Stimulated activated CD4-positive, alpha-beta T cell treated with anti-CD3 and anti-CD28 coated beads, Interleukin-1b, Interleukin-23, amount 100 ng/mL, for 1 hour (primary cell): ENCODE measurements at places on chromosomes 5 and 9.

GRCh38 chr9:93318480-93318879, 133.0 kb upstream of the FAM120A start:
- DNase-seq, result no peak

GRCh38 chr5:93349613-93350012, 231.4 kb downstream of the NR2F1-AS1 start:
- DNase-seq, result no peak

- no peak for DNase-seq
These were observed at the start of gene AFAP1L1 for GRCh38 chr5:149271716-149272563. TSS of gene AFAP1L1 (plus strand) at chr5:149271859. CDS start at chr5:149271969, 110 bp downstream.

- no peak for DNase-seq
These were observed 217.3 kb upstream of the KLF4 start for GRCh38 chr9:107706701-107707427.

DNA sequence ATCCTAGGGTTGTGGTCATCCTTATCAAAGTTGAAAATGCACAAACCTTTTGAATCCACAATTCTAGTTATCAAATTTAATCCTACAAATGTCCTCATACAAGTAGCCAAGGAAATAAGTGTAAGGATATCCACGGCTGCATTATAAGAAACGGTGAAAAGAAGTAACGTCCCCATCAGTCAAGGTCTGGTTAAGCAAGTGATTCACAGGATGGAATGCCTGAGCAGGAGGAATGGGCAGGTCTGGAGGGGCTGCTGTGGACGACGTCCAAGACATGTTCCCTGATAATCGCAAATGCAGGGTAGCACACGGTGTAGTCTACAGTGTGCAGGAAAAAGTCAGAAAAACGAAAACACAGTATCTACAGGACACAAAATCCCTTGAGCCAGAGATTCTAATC, 118.6 kb downstream of the ADAMTS2 start:
- no peak for DNase-seq

- no peak for DNase-seq
These were observed 56.1 kb downstream of the MEF2C start for GRCh38 chr5:88826646-88827585.

- no peak for DNase-seq
These were observed 15.4 kb upstream of the RASA1 start for GRCh38 chr5:87252283-87252605.
